ENCODE measurements at places on chromosomes 16 and 17. TPM values are rescaled to one million over a fixed set of nuclear protein-coding genes. Genes with fewer than 3 reads are reported as not detected.

CLEC3A gene
- polyA plus RNA-seq, result not detected

CD300LG gene
- 0.89 TPM for polyA plus RNA-seq

KRT40 gene
- polyA plus RNA-seq, result not detected

CX3CL1 gene
- polyA plus RNA-seq, result 30.4 TPM
